ENCODE measurements at places on chromosomes 11 and 22.

- no peak for DNase-seq
Measured at GRCh38 chr11:61147791-61148620, 13.2 kb downstream of the VPS37C start.

DNA sequence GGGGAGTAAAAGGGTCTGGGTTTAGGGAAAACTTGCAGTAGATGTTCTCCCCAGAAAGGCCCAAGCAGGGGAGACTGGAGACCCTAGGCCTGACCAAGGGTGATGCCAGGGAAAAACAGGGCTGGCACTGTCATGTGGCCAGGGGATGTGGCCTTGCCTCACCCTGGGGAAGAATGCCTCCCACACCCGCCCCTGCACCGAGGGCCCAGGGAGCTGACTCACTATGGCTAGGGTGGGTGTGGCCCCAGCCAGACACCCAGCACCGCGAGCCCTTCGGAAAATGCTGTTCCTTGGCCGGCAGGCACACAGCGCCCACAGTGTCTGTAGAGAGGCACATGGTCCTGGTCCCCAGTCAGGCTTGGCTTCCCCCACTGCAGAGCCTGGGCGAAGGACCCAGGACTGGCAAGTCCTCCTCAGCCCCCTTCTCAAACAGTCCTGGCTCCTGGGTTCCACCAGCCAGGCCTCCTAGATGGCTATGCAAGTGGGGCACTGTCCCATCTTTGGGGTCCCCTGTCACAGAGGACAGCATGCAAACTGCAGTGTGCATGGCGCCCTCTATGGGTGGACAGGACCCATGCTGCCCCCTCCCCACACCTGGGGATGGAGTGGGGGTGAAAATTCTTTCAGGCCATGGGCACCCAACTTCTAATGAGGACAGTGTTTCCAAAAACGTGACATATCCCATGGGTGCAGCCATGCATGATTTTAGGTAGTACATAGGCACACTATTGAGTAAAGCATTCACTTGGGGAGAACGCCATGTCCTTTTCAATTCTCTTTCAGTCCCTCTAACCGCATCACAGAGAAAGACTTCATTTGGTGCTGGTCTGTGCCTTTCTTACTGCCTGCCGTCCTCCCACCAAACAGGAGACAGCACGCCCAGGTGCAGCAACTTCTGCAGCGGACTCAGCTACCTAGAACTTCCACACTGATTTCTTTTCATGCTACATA, 15.2 kb downstream of the TMPRSS5 start:
- DNase-seq, result peak; percentile 13

- peak; percentile 90 for DNase-seq
Measured at GRCh38 chr22:25518000-25518663, 46.3 kb upstream of the GRK3 start.

GRCh38 chr22:23478175-23478574, 101.9 kb downstream of the IGLL1 start:
- no peak for DNase-seq

DNA sequence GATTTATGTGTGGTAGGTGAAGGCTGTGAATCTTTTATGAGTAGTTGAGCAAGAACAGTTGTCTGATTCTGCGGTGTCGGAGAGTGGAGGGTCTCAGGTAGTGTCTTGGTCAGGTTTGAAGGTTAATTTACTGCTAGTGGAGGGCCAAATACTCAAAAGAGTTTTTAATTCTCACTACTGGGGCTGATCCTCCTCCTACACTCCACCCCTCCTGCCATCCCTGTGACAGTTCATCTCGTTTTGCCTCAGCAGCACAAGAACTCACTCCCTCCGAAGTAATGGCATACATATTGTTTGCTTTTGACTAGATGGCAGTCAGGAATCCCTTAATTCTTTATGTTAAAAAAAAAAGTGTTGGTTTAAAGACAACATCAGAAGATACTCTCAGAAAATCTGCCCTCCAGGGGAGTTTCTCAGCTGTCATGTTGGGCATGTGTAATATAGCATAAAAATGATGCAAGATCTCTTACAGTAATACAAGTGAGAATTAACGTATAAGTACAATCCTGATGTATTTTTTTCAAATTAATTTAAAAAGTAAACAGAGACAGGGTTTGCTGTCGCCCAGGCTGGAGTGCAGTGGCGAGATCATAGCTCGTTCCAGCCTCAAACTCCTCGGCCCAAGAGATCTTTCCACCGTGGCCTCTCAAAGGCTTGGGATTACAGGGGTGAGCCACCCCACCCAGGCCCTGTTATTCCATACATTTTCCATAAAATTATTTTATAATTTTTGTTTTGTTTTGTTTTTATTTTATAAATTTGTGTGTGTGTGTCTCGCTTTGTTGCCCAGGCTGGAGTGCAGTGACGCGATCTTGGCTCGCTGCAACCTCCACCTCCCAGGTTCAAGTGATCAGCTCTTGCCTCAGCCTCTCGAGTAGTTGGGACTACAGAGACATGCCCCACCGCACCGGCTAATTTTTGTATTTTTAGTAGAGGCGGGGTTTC, 1.3 kb downstream of the FAR1 start:
- DNase-seq, result no peak

DNA sequence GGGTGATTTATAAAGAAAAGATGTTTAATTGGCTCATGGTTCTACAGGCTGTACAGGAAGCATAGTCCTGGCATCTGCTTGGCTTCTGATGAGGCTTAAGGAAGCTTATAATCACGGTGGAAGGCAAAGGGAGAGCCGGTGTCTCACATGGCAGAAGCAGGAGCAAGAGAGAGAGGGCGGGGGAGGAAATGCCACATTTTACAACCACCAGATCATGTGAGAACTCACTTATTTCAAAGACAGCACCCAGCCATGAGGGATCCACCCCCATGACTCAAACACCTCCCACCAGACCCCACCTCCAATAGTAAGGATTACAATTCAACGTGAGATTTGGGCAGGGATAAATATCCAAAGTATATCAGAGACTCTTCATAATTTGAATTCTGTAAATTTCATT, 200.7 kb downstream of the MSANTD4 start:
- DNase-seq, result no peak

DNA sequence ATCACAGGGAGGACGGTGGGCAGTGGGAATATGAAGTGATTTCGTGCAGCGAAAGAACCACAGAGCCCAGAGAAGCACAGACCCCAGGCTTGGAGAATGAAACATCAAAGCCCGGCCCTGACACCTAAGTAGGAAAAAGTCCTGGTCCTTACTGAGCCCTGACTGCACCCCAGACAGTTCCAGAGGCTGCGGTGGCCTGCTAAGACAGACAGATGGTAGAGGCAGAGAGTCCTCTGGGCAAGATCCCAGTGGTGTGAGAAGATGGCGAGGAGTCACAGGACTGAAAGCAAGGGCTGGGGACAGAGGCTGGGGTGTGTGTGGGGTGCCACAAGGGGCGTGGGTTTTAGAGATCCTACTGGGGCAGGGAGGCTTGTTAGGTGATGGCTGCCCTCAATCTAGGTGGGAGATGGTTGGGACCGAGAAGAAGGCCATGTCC, 3.7 kb downstream of the CBX6 start:
- DNase-seq, result no peak

GRCh38 chr22:43819931-43820640, 8.0 kb upstream of the EFCAB6 start:
- DNase-seq, result no peak
